ENCODE measurements at places on chromosomes 7 and 10. TPM values are rescaled to one million over a fixed set of nuclear protein-coding genes. Genes with fewer than 3 reads are reported as not detected.

DNA sequence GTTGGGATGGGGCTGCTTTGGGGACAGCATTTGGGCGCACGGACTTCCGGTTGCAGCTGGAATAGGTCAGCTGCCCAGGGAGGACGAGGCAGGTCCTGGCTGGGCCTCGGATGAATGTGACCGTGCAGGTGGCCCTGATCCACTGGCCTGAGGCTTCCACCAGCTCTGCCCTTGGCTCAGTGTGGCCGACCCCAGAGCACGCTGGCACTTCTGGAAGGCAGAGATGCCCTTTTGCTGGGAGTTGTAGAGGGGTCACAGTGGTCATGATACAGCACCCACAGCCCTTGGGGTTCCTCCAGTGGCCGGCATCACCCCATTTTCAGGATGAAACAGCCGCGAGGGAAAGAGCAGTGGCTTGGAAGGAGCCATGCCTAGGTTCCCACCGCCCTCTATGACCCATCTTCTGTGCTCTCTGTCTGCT is 19.0 kb downstream of the ADCY1 start:
- DNase-seq: no peak
- H3K4me1 ChIP-seq: no peaks in the 10 kb centered on the region
- H3K27ac ChIP-seq: no peak overlapping the region
- H3K36me3 ChIP-seq: no peaks in the 10 kb centered on the region
- H3K27me3 ChIP-seq: peaks cover 2% of the 10 kb centered on the region
- H3K4me3 ChIP-seq: no peak overlapping the region

Gene SPDYE9
- 0.12 TPM for polyA plus RNA-seq

DNA sequence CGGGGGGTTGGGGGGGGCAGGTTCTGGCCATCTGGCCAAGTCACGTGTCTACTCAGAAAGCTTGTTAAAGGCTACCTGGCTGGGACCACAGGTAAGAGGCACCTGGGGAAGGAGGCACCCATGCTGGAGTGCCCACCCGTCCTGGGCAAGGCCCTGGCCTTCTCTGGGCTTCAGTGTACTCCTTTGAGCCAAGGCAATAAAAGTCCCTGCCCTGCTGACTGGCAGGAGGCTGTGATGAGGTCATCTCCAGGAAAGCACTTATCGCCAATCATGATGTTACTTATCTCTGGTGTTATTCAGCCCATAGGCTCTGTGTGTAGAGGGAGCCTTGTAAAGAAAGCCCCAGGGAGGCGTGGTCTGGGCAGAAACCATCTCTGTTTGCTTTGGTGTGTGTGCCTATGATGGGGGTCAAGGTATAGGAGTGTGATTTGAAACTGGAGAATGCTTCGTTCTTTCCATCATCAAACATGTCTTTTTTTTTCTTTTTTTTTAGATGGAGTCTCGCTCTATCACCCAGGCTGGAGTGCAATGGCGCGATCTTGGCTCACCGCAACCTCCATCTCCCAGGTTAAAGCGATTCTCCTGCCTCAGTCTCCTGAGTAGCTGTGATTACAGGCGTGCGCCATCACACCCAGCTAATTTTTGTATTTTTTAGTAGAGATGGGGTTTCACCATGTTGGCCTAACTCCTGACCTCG is 2.5 kb upstream of the CLDN4 start:
- no peak overlapping the region for H3K27ac ChIP-seq
- no peaks in the 10 kb centered on the region for H3K36me3 ChIP-seq
- no peak for DNase-seq
- H3K4me3 ChIP-seq: no peak overlapping the region
- peaks cover 13% of the 10 kb centered on the region for H3K27me3 ChIP-seq
- peaks cover 7% of the 10 kb centered on the region for H3K4me1 ChIP-seq

DNA sequence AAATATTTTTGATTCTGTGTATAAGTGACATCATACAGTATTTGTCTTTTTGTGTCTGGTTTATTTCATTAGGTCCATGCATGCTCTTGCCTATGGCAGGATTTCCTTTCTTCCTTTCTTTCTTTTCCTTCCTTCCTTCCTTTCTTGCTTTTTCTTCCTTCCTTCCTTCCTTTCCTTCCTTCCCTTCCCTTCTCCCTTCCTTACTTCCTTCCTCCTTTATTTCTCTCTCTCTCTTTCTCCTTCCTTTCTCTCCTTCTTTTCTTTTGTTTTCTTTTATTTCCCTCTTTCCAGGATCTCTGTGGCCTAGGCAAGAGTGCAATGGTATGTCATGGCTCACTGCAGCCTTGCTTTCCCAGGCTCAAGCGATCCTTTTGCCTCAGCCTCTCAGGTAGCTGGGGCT is 31.4 kb upstream of the CALU start:
- H3K36me3 ChIP-seq: no peaks in the 10 kb centered on the region
- no peak overlapping the region for H3K27ac ChIP-seq
- no peak overlapping the region for H3K4me3 ChIP-seq
- peaks cover 7% of the 10 kb centered on the region for H3K27me3 ChIP-seq

GRCh38 chr10:131081376-131081775 is 230.1 kb downstream of the TCERG1L start:
- no peaks in the 10 kb centered on the region for H3K4me1 ChIP-seq
- peaks cover 3% of the 10 kb centered on the region for H3K27me3 ChIP-seq
- H3K4me3 ChIP-seq: no peak overlapping the region
- no peak overlapping the region for H3K27ac ChIP-seq
- DNase-seq: no peak

Gene PRF1
- 6,150 TPM for polyA plus RNA-seq

Gene ADAM12
- polyA plus RNA-seq: not detected

All from immature natural killer cell (primary cell).